ENCODE measurements at places on chromosomes 2 and 18.

DNA sequence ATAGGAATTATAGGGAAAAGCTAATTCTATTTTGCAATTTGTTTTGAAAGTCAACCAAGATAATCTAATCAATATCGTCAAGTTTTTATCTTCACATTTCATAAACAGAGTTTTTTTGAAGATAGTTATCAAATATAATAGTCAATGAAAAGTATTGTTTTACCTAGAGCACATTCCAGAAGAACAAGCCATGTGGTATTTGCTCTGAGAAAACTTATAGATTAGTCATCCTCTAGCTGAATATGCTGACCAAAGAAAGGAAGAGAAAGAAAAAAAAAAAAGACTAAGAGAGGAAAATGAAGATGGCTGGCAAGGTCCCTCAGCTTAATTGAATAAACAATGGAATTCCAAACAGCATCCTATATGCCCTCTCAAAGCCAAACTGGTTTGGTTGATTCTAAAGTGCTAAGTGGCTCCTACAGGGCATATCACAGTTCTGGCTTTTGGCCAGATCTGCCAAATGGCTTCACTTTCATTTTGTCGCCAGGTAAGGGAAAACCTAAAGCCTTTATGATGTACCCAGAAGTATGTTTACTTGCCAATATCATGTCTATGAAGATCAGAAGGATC, 132.6 kb downstream of the VWC2L start:
- DNase-seq: no peak

DNA sequence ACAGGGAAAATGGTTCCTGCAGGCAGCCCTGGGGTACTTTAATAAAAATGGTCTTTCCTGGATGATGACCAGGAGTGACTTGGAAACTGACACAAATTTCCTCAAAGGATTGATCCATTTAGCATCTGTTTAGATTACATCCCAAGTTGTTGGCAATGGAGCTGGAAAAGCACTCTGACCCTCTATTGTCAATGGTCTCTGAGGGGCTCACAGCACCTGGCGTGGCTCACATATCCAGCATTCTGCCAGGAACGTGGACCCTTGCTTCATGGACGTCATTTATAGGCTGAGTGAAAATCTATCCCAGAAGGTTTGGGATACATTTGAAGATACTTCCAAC, 43.8 kb downstream of the SERTAD2 start:
- DNase-seq: no peak

DNA sequence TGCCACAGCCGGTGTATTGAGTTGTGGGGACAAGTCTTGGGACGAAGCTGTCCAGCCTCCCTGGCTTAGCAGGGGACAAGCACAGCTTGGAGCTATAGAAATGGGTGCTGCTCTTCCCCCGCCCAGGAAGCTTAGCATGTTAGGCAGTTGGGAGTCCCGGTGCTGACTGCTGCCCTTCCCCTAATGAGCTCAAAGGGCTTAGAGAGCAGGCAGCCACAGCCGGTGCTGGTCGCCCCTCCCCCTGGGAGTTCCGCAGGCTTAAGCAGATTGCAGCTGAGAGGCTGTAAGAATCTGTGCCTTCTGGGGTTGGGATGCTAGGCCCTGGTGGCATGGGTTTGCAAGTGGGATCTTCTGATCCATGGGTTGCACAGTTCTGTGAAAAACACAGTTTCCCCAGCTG, 237.3 kb downstream of the DCDC2C start:
- no peak for DNase-seq

GRCh38 chr18:36580266-36580665, 248.5 kb downstream of the TPGS2 start:
- DNase-seq: no peak

GRCh38 chr2:40268566-40268965, 183.3 kb downstream of the SLC8A1 start:
- DNase-seq: no peak

DNA sequence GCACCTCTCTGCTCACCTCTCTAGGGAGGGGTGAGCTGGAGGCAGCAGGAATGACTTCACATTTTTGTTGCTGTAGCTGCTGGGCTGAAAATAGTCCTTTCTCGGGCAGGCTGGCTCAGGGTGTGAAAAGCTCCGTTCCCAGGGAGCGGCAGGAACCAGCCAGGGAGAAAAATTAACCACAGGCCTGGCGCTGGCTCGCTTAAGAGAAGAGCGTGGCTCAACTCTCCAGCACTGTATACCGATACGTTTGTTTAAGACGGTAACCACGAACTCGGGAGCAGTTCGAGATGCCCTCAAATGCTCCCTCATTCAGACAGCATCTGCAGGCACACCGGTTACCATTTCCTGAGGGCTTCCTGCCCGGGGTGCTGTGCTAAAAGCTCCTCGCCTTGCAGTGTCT, 129.6 kb downstream of the CELF4 start:
- no peak for DNase-seq

GRCh38 chr2:45670646-45671045, 19.2 kb downstream of the PRKCE start:
- no peak for DNase-seq

DNA sequence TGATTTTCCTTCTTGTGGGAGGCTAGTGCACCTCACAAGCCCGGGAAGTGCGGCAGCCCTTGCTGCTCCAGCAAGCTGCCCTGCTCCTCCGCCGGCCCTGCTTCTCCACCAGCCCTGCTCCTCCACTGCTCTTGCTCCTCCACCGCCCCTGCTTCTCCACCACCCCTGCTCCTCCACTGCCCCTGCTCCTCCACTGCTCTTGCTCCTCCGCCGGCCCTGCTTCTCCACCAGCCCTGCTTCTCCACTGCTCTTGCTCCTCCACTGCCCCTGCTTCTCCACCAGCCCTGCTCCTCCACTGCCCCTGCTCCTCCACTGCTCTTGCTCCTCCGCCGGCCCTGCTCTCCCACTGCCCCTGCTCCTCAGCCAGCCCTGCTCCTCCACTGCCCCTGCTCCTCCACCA, 95.6 kb downstream of the NDUFA10 start:
- no peak for DNase-seq

- DNase-seq: no peak
These were observed 34.5 kb upstream of the L3MBTL4 start for GRCh38 chr18:6449213-6449612.

GRCh38 chr18:48910972-48911545, 39.7 kb downstream of the SMAD7 start:
- no peak for DNase-seq

- no peak for DNase-seq
These were observed 621.9 kb downstream of the XIRP2 start for GRCh38 chr2:167510071-167510759.

DNA sequence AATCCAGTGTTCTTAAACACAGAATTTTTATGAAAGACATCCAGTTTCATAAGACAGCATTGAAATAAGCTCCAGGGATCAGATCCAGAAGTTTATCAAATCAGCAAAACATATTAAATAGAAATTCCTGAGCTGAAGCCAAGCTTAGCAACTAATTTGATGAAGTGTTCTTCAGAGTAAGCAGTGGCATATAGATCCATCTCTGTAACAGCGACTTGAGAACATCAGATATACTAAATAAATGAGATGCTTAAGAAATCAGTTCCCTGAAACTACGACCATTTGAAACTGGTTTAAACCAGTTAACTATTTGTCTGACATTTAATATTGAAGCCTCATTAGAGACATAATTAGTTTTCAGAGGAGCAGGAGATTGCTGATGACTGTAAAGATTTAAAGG, 34.1 kb downstream of the PPP1R1C start:
- DNase-seq: no peak

DNA sequence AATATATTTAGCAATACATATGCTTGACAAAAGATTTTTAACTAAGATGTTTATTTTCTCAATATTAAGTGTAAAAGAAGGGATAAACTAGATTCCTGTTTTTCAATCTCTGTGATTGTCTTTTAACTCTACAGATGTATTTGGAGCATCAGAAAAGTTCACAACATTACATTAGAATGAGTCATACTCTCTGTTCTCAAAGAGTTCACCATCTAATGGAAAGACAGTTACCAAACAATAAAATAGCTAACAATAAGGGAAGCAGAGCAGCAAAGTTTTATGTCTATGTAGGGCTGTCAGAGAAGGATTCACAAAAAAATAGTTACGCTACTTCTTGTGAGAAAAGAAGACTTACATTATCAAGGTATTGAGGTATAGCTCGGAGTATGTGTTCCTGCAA, 109.2 kb upstream of the MAP2 start:
- no peak for DNase-seq

DNA sequence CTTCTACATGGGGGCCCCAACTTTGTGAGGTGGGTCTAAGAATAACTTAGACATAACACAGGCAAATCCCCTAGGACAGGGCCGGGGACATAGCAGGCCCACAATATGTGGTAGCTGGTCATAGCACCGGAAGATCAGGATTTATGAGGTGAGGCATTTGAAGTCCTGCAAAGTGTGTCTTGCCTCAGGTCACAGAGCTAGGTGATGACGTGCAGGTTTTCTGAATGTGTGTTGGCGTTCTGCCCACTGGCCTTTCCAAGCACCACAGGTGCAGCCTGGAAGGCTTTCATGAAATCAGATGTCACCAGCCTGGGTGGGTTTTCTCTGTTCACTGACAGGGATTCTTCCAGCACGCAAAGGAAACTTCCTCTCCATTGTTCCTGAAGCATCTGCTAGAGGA, 119.1 kb downstream of the LRATD1 start:
- DNase-seq: no peak

GRCh38 chr2:142545036-142545435, 332.4 kb upstream of the KYNU start:
- DNase-seq: no peak

GRCh38 chr18:69469444-69469919, 68.8 kb downstream of the DOK6 start:
- DNase-seq: no peak

- DNase-seq: no peak
These were observed 31.8 kb downstream of the NYAP2 start for GRCh38 chr2:225431105-225431863.

DNA sequence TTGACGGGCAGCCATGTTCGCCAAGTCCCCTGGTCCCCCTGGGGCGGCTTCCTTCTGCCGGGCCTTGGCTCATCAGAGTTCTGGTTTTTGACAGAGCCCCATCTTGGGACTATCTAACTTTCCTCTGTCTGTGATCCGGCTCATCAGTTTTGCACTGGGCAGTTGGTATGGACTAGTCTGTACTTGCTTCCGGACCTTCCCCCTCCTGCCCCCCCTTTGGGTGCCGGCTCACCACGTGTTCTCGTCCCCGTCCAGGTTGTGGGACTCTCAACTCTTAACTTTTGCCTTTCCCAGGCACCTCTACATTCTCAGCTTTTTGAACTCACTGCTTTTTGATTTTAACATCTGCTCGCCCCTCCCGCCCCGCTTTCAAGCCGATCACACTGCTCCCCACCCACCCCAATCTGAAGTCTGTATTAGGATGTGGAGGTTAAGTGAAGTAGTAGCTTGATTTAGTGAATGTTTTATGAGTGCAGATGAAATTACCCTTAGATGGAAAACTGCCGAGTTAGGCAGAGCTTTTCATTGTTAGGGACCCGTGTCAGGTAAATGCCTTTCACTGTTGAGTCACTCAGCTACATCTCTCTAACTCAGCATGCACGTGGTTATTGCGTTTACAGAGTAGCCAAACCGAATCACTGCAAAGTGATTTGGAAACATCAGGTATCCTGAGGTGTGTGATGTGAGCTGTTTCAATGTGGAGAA, 874 bp downstream of the WDR43 start:
- peak; percentile 33 for DNase-seq

- no peak for DNase-seq
These were observed 958.5 kb downstream of the DPP10 start for GRCh38 chr2:115400940-115401339.

DNA sequence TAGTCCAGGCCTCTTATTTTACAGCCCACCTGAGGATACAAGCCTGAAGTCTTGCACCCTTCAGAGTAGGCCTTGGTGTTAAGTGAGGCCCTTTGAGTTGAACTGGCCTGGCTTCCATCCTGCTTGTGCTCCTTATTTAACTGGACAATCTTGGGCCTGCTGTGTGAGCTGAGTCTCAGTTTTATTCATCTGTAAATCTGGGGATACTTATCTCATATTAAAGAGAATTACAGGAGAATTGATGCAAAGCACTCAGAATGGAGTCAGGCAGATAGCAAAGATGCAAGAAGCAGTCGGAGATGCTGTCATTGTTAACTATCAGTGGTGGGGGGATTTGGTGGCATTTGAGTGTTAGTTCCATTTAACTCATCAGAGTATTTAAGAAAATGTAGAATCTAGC, 36.8 kb downstream of the MFSD6 start:
- DNase-seq: no peak

DNA sequence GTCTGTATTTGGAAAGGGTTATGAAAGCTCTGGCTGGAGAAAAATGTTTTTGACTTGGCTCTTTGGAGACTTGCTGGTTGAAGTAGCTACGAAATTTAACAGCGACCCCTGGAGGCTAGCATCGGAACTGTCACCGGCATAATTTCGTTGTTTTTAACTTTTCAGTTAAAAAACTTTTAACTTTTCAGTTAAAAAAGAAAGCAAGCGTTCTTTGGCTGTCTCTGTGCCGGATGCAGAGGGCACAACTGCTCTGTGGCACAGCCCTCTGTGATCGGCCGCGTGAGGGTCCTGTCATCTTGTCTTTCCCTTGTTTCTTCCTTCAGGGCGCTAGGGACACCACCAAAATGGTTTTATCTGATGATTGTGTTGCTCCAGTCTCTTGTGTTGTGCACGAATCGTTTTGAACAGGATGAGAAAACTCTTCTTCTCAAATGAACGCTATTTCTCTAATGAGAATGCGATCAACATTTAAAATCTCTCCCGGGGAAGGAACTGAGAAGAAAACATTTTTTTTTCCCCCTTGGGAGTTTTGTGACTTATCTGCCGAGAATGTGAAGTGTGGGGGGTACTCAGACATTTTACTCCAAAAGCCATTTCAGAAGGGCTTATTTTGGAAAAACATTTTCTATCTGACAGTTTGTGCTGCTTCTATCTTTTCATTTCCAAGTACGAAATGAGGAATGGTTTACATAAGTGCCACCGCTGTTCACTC, 57.1 kb downstream of the ADCYAP1 start:
- peak; percentile 17 for DNase-seq

DNA sequence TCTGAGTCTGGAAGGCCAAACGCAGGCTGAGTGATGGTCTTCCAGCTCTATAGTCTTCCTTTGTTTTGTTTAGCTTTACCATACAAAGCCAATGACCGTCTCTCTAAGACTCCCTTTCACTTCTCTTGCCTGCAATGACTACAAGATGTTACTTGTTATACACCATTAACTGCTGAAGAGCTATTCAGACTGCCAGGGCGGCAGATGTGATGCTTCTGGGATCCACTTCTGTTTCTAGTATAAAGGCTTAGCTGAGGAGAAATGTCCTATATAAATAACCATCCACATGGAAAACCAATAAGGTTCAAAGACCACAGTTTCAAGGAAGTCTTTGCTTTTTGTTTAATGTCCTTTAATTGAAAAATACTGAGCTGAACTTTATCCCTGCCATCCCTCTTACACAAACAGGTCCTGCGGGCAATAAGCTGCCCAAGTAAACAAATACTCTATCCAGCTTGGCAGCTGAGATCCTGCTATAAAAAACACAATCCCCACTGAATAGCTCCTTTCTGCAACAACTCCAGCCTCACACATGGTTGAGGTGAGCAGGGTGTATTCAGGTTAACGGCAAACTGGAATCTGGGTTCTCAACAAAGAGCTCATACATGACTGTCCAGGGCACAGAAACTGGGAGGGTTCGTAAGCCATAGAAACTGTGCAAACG, 124.6 kb downstream of the VIT start:
- DNase-seq: no peak

- no peak for DNase-seq
These were observed 26.1 kb upstream of the INO80D start for GRCh38 chr2:206112108-206112507.

Measured in hepatic stellate cell (primary cell).